Stimulated activated CD4-positive, alpha-beta T cell treated with anti-CD3 and anti-CD28 coated beads, Interleukin-15, amount 100 ng/mL, for 1 hour (primary cell): ENCODE measurements at places on chromosomes 4 and X.

- DNase-seq: no peak
Observed at GRCh38 chr4:28211676-28212470, 1351.2 kb downstream of the STIM2 start.

DNA sequence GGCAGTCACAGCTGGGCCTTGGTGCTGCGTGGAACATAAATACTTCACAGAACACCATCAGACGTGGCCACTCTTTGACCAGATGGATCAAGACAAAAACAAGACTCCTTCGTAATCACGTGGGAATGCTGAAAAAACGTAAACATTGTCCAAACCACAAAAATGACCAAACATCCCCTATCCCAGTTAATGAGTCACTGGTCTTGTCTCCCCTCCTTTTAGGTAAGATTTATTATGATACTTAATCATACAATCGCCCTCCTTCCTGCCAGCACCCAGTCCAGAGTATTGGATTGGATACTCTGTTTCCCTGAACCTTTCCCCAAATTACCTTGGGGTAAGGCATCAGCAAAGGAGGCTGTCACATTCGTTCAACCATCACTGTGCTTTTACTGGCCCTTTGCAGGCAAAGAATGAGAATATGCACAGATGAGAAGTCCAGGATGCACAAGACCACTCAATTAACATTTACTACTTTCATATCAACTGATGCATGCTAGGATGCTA lies 601 bp upstream of the TCEANC start:
- DNase-seq: no peak

GRCh38 chr4:139304920-139305319 lies 2.6 kb upstream of the NDUFC1 start:
- DNase-seq: no peak

GRCh38 chr4:39976945-39977488 lies 694 bp downstream of the PDS5A start:
- peak; percentile 40 for DNase-seq

DNA sequence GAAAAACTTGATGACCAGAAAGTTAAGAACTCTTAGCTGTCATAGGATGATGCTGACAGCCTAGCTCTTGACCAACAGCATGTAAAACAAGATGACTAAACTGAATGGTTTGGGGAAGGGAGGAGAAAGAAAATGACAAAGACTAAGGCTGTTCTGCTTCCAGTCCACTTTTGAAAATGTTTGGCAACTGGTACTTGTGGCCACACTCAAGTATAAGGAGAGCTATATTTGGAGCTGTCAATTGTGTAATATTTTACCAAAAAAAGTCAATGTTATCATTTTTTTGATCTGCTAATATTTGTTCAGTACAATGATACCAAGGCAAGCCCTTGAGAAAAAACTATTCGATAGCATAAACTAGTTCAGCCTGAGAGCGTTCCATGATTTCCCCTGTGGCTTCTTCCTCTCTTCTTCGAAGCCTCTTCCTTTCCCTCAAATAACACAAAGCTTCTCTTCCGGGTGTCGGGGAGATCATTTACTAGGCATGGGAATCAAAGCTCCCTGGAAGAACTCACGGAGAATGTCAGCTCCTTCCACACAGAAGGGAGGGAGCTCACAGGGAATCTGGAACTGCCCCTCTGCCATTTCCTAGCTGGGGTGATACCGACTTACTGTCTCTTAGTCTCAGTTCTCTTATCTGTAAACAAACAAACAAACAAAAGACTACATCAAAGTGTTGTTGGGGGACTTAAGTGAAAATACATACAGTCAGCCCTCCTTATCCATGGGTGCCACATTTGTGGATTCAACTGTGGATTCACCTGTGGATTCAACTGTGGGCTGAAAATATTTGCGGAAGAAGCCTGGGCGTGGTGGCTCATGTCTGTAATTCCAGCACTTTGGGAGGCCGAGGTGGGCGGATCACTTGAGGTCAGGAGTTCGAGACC lies 82.6 kb downstream of the SCD5 start:
- DNase-seq: no peak
